T-helper 22 cell (primary cell): ENCODE measurements at places on chromosomes 6 and 20.

- no peak for DNase-seq
Observed at GRCh38 chr6:107532706-107533105, 42.8 kb downstream of the SOBP start.

GRCh38 chr6:164916087-164916486, 393.3 kb downstream of the C6orf118 start:
- DNase-seq, result no peak

- no peak for DNase-seq
Observed at GRCh38 chr6:22880686-22881433, 311.5 kb downstream of the HDGFL1 start.

DNA sequence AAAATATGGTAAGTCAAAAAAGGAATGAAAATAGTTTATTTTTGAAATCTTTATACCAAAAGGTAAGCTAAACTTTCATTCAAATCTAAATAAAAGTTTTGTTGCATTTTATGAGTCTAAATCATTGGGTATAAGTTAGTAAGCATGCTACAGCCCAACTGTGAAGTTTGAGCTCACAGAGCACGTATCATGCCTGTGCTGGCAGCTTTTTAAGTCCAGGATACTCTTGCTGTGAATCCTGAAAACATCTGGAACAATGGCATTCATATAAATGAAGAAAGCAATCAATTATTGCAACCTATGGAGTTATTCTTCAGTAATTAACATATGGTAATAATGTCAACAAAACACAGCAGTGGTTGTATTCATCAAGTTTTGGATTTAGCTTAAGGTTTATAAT, 656.9 kb downstream of the RFPL4B start:
- DNase-seq, result no peak

DNA sequence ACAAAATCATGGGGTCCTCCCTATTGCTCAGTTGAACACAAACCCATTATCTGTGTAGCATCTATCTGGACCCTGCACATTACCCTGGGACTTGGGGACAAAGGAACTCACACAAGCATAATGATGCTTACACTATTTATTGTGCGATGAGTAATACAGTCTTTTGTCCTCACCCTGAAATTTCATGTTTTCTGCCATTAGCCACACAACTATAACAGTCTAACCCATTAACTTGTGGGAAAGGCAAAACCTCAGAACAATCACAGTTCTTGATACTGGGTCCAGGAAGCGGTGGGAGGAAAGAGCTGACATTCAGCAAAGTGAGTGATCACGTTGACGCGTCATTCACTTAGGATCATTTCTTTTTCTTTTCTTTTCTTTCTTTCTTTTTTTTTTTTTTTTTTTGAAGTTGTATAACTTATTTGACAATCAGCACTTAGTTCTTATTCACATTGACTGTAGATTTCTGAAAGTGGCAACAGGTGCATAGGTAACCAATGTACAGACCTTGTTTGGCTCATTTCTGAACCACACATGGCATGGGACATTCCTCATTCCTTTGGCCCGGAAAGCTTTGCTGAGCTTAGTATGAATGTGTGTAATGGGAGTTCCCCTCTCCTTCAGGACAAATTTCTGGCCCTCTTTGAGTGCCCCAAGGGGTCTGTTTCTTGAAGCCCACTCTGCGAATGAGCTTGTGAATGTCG, 94.8 kb upstream of the CNKSR3 start:
- no peak for DNase-seq

DNA sequence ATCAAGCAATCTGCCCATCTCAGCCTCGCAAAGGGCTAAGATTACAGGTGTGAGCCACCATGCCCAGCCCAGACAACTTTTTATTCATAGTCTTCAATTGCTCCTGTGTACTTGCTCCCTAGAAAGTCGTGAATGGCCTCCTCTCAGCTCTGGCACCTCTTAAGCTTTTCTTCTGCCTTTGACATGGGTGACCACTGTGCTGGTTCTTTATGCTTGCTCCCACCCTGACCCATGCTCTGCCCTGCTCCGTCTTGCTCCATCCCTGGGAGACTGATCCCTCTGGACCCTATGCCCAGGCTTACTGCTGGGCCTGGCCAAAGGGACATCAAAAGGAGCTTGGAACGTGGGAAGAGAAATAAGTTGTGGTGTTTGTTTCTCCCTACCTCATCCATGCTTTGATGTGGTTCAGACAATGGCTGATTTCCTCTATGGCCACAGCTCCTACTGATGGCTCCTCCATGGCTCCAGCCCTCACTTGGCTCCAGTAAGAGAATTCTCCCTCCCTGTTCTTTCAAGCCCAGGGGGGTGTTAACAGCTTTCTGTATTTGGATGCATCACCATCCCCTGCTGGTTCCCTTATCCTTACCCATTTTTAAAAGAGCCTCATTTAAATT, 7.7 kb upstream of the TREM2 start:
- DNase-seq, result no peak

DNA sequence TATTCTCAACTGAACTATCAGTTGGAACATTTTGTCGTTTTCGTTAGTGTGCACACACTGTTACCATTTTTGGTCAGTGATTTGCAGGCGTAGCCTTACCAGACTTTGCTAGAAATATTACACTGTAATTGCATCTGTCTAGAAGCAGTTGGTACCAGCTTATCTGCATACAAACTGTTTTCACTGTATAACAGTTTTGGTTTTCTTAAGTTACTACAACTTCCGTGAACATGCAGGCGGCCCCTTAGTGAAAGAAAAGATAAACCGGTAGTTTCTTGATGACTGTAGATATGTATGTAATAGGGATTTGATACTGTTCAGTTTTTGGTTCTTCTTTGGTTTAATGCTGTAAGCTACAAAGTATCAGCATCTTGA, 1.3 kb downstream of the DSTN start:
- no peak for DNase-seq

DNA sequence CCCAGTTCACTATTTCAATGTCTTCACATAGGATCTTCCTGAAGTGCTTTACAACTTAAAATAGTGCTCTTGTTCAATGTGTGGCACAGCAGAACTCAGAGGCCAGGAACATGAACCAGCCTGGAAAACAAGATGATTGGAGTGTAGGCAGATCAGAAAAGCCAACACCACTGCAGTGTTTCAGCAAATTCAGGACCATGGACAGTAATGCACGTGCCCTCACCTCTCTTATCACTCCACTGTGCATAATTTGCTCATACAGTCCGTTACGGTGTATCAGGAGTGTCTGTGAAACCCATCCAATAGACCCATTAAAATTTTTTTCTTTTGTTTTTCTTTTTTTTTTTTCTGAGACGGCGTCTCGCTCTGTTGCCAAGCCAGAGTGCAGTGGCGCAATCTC, 27.6 kb upstream of the HACE1 start:
- DNase-seq, result no peak

GRCh38 chr6:86609549-86610388, 327.6 kb upstream of the HTR1E start:
- DNase-seq, result no peak

- no peak for DNase-seq
Observed at GRCh38 chr6:3244003-3244831, 14.5 kb upstream of the PSMG4 start.

DNA sequence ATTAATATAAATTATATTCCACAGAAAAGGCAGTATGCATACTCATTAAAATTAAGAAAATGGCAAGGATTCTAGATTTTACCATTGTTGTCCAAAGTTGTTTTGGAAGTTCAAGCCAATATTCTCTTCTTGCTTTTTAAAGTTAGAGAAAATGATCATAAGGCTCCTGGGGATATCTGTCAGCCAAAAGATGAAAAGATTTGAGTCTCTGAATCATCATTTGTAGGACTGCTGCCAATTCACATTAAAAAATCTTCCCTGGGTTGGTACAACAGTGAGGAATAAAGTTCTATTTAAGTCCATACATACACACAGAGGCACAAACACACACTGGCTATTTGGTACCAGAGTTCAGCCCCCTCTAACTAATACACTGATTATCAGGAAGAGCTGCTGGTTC, 620.1 kb downstream of the COL12A1 start:
- no peak for DNase-seq

GRCh38 chr6:7062451-7063162, 45.2 kb upstream of the RREB1 start:
- no peak for DNase-seq

DNA sequence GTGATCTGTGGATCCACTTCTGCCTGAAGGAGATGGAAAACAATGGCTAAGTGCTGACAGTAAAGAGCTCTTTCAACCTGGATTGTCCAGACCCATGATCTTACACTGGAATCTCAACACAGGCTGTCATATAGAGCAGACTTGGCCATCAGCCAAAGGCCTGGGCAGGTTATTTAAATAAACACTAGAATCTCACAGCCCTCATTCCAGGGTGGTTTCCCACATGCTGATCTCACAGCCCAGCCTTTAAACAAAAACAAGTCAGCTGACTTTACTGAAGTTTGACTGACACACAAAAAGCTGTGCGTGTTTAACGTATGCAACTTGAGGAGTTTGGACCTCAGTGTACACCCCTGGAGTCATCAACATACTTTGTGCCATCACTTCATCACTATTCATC, 28.4 kb downstream of the SYNDIG1 start:
- no peak for DNase-seq

GRCh38 chr20:44137266-44137801, 49.7 kb downstream of the JPH2 start:
- no peak for DNase-seq

DNA sequence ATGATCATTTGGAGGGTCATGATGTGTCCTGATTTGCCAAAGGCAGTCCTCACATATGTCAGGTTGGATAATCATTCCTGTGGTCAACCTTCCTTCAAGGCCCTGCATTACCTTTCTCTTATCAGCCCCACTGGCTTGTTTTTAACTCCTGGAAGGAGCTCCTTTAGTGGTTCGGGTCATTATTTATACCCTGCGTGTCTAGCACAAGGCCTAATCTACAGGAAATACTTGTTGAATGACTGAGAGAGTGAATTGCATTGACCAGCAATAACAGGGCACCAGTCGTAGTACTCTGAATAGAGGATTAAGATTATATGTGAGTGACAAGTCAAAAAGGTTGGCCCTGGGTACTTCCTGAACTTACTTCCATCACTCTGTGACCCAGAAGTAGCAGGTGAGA, 4.5 kb downstream of the HIVEP2 start:
- DNase-seq, result no peak
